ENCODE measurements at places on chromosomes 6 and 20. TPM values are rescaled to one million over a fixed set of nuclear protein-coding genes. Genes with fewer than 3 reads are reported as not detected.

DNA sequence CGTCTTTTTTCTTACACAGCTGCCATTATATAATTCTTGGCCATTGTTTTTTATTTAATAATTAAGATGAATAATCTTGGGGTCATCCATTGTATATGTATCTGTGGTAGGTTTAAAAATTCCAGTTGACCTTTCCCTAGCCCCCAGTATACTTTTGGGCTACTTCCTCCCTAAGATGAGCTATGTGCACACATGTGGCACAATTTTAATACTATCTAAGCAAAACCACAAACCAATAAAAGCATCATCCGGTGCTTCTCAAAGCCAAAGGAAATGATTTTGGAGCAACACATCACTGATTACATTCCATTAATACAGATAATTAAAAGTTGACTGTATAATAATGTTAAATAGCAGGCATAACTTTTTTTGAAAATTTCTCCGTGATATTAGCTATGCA lies 161.2 kb downstream of the ATXN1 start:
- no peaks in the 10 kb centered on the region for H3K27me3 ChIP-seq
- no peak overlapping the region for H3K27ac ChIP-seq
- DNase-seq: no peak
- no peak overlapping the region for H3K4me3 ChIP-seq

- no peaks in the 10 kb centered on the region for H3K36me3 ChIP-seq
- no peak for DNase-seq
- peaks cover 3% of the 10 kb centered on the region for H3K27me3 ChIP-seq
These were observed 118.0 kb upstream of the CD93 start for GRCh38 chr20:23203951-23204730.

The PLEKHG1 gene
- 3.8 TPM for total RNA-seq

The GSS gene
- 57.2 TPM for total RNA-seq

DNA sequence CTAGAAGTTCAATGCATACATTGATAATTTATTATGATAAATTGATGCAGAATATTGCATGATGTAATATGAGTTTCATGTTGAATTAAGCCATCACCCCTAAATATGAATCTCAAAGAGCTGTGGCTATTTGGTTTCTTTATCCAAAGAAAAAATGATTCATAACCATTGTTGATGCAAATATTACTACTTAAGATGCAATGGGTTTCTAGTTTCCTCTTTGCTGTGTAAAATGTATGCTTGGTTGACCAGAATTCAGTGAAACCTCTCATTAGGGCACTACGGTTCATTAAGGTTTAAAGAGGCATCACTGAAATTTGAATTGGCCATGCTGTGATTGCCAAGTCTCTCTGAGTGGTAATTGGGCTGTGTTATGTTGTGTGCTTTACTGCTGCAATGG lies 492.5 kb upstream of the FLRT3 start:
- H3K36me3 ChIP-seq: no peaks in the 10 kb centered on the region
- no peak overlapping the region for H3K4me3 ChIP-seq
- no peak for DNase-seq

DNA sequence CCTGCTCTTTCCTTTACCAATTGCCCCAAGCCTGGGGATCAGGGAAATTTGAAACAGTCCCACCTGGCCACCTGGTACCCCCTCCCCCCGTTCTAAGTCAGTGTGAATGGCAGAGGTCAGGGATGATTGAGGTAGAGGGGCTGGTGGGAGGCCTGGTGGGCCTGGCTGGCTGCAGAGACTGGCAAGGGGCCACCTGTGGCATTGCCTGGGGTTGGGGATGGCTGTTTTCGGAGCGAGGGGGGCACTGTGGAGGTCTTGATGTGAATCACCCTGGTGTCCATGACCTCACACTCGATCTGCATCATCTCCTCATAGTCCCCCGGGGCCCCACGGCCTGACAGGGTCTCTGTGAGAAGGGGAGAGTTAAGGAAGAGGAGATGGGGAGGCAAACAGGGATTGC lies 6.5 kb upstream of the TNXB start:
- DNase-seq: no peak
- peaks cover 2% of the 10 kb centered on the region for H3K4me1 ChIP-seq
- H3K27me3 ChIP-seq: no peaks in the 10 kb centered on the region
- no peak overlapping the region for H3K4me3 ChIP-seq
- H3K36me3 ChIP-seq: peaks cover 13% of the 10 kb centered on the region

The POU5F1 gene
- total RNA-seq: 0.22 TPM

The GSTA3 gene
- not detected for total RNA-seq

DNA sequence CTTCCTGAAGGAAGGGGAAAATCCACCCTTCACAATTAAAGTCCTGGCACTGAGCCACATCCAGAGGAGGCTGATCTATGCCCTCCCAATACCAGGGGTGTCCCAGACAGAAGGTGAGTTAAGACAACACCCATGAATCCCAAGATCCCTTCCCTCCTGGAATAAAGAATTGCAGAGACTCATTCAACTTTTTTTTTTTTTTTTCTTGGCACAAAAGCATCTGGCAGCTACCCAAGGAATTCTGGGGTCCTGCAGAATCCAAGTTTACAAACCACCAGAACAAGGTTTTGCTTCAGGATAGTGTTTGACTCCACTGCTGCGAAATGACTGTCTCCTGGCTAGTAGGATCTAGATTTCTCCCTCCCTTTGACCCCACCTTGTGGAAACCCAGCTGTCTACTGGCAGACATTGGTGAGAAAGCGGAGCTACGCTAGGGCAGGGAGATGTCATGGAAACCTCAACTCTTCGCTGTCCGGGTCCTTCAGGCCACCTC lies 37.4 kb downstream of the JAG1 start:
- H3K4me1 ChIP-seq: peaks cover 3% of the 10 kb centered on the region
- no peak for DNase-seq
- H3K27me3 ChIP-seq: no peaks in the 10 kb centered on the region
- H3K27ac ChIP-seq: no peak overlapping the region
- no peak overlapping the region for H3K4me3 ChIP-seq
- H3K36me3 ChIP-seq: peaks cover 8% of the 10 kb centered on the region

DNA sequence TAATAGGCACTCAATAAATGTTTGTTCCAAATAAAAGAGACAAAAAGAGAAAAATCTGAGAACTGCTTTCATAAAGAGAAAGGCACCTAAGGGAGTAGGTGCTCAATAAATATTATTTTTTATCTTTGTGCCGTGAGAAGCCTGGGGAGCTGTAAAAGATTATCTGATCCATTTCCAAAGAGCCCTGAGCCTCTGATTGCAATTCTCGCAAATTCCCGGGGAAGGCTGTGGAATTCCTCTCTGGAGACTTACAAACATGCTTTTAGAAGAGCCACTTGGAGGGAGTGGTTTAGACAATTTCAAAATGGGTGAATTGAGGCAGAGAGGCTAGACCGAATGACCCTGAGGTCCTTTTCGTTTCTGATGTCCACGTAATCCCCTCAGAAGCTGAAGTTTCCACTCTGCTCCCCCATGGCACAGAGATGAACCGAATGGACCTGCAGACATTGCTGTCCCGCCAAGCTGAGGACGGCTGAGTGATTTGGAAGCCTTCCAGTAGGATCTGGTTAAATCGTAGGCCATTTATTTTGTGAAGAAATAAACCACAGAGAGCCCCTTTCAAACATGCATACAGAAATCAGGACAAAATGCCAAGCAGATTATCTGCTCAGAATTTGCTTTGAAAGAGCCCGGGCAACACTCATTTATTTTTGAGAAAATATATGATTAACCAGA lies 77.8 kb downstream of the PKHD1 start:
- H3K4me1 ChIP-seq: no peaks in the 10 kb centered on the region
- DNase-seq: no peak
- H3K27me3 ChIP-seq: peaks cover 11% of the 10 kb centered on the region
- no peak overlapping the region for H3K27ac ChIP-seq
- no peaks in the 10 kb centered on the region for H3K36me3 ChIP-seq

The SIRPB2 gene
- total RNA-seq: not detected

DNA sequence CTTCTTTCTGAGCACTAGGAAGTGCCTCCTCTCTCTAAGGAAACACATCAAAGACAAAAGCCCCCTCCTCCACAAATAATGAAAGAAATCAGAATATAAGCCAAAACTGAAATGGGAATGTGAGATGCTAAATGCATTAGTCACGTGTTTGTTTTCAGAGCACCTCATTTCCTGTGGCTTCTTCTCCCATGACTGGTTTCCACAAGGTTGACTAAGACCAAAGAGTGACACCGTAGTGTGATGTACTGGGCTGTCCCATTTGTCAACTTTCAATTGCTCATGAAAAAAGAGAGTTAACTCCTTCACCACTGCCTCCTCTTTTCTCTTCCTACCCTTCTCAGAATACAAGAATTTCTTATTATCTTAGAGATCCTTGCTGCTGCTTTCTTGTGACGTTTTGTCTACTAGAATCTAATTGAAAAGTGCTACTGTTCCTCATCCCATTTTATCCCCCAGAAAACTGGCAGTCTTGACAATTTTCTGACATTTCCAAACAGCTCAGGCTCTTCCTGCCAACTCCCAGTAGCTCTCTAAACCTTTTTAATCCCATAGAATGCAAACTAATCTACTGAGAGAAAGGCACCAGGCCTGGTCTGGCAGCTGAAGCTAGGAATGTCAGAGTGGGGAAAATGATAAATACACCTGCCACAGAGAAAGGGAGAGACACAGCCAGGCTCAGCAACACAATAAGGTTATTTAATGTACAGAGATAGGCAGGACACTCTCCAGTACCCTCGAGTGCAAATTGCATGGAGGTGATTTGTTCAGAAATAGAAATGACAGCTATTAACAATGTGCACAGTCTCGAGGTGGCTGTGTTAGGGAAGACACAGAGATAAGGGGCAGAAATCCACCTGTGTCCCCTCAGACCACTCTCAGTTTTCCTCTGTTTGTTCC lies 671.7 kb upstream of the NRSN1 start:
- H3K27ac ChIP-seq: no peak overlapping the region
- H3K36me3 ChIP-seq: no peaks in the 10 kb centered on the region
- no peaks in the 10 kb centered on the region for H3K27me3 ChIP-seq
- no peaks in the 10 kb centered on the region for H3K4me1 ChIP-seq
- no peak for DNase-seq
- H3K4me3 ChIP-seq: no peak overlapping the region

DNA sequence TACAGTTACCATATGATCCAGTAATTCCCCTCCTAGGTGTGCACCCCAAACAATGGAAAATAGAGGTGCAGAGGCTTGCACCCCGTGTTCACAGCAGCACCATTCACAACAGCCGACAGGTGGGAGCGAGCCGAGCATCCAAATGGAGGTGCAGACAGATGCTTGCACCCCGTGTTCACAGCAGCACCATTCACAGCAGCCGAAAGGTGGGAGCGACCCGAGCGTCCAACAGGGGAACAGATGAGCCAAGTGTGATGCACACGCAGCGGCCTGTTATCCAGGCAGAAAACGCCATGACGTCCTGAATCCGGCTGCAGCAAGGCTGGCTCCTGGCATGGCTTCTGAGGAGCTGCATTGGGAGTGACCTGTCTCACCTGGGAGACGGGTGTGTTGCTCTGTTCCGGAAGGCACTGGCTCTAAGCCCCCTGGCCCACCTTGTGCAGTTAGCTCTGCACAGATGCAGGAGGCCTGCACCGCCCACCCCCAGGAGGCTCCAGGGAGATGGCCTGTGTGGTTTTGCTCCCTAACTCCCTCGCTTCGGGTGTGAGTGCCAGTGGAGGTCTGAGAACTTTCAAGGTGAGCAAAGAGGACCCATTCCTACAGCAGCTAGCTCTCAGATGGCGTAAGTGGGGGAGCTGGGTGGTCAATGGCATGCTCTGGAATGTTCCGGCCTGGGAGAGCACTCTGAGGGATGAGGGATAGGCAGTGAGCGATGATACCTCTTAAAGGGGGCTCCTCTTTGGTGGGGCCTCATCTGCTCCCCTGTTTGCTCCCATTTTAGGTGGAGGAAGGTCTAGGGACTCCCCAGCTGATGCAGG lies 47.8 kb upstream of the FRMD1 start:
- H3K4me1 ChIP-seq: no peaks in the 10 kb centered on the region
- no peak overlapping the region for H3K27ac ChIP-seq
- H3K27me3 ChIP-seq: peaks cover 2% of the 10 kb centered on the region
- DNase-seq: no peak
- no peaks in the 10 kb centered on the region for H3K36me3 ChIP-seq
- H3K4me3 ChIP-seq: no peak overlapping the region
